ENCODE measurements at places on chromosomes 7 and 10.

- DNase-seq: no peak
These were observed 20.4 kb downstream of the NUDCD3 start for GRCh38 chr7:44470135-44470479.

DNA sequence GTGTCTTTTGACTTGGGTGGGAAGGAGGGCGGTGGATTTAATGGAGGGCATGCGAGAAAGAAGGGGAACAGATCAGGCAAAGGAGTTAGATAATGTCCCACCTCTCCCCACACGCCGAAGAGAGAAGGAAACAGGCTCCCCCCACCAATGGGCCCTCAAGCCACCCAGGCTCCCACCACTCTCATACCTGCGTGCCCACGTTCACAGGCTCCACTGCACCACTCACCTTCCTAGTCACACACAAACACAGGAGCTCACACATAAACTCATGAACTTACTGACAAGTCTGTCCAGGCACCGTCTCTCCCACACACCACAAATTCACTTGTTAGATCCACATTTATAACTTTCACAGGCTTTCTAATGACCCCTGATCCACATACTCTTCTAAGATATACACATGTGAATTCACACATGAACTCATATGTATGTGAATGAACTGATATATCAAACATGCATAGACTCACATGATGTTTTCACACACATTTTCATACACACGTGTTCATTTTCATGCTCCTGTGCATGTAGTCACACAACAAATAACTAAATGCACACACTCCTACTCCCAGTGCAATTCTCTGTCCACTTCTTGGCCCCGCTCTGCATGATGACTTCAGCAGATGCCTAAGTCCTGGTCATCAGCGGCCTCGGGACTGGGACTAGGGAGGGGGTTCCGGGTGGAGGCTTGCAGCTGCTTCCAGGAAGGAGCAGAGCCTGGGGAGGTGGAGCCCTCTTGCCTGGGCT, 1.5 kb downstream of the LZTS2 start:
- DNase-seq: peak; percentile 48

DNA sequence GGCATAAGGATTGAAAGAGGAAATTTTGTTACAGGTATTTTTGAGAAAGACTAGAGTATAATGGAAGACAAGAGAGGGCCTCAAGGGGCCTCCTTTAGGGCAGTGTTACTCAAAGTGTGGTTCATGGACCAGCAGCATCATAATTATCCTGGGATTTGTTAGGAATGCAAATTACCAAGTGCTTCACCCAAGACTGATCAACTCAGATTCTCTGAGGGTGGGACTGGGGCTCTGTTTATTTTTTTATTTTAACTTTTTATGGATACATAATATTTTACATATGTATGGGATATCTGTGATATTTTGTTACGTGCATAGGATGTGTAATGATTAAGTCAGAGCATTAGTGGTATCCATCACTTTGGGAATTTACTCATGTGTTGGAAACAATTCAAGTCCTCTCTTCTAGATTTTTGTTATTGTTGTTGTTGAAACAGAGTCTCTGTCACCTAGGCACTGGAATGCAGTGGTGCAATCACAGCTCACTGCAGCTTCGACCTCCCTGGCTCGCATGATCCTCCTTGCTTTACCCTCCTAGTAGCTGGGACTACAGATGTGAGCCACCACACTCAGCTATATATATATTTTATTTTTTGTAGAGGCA, 2.2 kb upstream of the KCTD7 start:
- no peak for DNase-seq

- no peak for DNase-seq
These were observed 13.6 kb downstream of the STAMBPL1 start for GRCh38 chr10:88893611-88894010.

GRCh38 chr7:146115851-146116520, 615 bp upstream of the CNTNAP2 start:
- DNase-seq: peak; percentile 95

DNA sequence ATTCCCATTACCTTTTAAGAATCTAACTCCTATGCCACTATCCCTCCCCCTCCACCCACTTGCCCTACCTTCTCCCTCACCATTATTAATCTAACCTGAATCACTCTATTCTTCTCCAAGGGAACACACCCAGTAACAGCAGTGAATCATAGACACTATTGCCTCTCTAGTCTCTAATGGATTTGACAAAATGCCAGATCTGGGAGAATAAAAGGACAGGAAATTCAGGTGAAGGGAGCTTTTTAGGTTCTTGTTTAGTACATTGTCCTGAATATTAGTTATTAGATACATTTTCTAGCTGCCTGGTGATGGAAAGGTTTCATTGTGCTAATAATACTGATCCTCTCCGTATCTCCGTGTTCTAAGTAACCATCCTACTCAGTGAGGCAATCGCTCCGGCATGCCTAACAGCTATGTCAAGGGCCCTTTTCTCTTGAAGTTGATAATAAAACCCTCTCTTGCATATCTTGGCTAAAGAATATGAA, 4.1 kb upstream of the SFR1 start:
- no peak for DNase-seq

DNA sequence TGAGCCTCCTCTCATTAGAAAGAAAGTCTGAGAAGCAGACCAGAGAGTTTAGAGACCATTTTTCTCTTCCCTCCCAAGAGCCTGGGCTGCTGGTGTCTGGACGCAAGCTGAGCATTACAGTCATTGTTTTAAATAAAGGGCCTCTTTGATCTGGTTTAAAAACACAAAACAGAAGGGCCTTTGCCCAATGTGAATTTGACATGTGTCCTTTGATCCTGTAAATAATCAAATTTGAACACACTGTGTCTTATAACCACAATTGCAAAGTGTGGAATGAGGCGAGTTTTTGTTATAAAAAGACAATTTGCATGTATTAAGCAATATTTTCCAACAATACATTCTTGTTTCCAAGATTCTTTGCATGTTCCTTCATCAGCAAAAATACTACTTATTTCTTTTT, 158.5 kb downstream of the C7orf25 start:
- DNase-seq: no peak

DNA sequence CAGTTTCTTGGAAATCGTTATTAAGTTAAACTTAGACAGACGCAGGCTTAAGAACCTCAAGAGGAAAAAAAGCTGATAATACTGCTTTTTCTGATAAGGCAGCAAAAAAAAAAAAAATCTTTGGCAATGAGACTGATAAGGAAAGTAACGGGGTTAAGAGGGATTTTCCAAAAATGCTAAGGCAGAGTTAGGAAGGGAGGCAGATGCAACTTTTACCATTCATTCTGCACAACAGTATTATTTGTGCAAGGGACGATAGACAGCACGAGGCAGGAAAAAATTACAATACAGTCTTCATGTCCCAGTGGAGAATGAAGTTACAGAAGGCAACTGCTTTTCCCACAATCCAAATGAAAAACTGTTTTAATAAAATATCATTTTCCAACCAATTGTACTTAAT, 194.0 kb downstream of the DOCK4 start:
- DNase-seq: no peak

- peak; percentile 77 for DNase-seq
These were observed 548.7 kb upstream of the GALNT17 start for GRCh38 chr7:70582927-70583895.

DNA sequence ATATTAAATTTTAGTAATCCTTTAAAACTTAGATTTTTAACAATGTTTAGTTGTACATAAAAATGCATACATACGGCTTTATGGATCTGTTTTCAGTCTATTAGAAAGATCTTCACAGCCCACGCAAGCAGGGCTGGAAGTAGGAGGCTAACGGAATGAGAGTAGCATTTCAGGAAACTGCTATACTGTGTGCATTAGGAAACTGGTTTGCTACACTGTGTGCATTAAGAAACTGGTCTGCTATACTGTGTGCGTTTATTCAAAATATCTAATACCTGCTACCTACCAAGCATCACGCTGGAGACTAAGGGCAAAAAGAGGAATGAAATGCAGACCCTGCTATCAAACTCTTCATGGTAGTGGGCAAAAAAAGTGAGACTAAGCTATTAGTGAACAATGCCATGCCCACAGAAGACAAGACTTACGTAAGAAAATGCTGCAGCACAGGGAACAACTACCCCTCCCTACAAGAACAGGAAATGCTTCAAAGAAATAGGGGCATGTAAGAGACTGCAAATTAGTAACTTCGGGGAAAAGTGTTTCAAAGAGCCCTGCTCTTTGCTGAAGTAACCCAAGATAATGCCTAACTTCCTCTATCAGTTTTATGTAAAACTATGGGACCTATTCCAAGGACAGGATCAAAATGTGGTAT, 11.3 kb downstream of the RAB11FIP2 start:
- no peak for DNase-seq

- no peak for DNase-seq
These were observed 403.5 kb upstream of the ANKRD30A start for GRCh38 chr10:36721871-36722270.
